ENCODE measurements at places on chromosomes 12 and 14.

- no peak for DNase-seq
Observed at GRCh38 chr12:76863005-76863670, 15.7 kb downstream of the CSRP2 start.

DNA sequence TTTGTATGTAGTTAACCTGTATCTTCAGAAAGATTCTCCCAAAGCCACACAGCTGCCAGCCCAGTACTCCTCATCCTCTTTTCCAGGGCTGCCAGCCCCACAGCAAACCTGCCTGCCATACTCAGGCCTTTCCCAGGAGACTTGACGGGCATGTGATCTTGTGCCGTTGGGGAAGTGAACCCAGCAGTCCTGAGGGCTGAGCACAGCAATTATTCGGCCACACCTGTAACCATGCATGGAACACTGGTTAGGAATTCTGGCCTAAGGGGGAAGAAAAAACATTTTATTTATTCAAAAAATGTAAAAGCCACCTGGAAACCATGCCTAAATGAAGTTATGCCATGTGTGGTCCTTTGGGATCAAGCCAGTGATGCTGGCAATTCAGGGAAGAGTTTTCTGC lies 145.3 kb downstream of the GRIN2B start:
- DNase-seq: no peak

DNA sequence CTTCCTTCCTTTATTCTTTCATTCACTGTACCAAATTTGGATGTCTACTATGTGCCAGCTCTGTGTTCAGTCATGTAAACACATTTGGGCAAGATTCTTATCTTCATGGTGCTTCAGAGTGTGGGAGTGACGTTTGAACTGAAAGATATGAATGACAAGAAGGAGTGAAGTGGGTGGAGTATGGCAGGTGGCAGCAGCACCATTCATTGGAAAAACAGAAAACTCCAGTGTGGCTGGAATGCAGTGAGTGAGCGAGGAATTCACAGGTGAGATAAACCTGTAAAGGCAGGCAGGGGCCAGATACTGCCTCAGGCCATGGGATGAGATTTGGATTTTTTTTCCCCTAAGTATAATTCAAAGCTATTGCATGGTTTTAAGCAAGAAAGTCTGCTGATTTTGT lies 140.7 kb upstream of the CCDC198 start:
- DNase-seq: no peak

DNA sequence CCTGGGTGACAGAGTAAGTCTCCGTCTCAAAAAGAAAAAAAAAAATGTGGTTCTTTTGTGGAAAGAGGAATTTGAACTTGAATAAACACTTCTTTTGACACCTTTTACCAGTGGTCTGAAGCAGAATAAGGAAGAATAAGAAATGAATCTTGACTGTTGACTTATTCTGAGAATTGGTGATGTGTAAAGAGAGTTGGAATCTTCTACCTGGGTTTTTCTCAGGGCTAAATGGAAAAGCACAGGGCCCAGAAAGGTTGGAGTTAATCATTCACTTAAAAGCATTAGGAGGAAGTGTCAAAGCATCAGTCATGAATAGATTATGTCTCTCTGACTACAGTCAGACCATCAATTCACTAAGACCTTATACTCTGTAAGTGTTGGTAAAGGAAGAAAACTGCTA lies 13.9 kb downstream of the PNMA1 start:
- DNase-seq: no peak

DNA sequence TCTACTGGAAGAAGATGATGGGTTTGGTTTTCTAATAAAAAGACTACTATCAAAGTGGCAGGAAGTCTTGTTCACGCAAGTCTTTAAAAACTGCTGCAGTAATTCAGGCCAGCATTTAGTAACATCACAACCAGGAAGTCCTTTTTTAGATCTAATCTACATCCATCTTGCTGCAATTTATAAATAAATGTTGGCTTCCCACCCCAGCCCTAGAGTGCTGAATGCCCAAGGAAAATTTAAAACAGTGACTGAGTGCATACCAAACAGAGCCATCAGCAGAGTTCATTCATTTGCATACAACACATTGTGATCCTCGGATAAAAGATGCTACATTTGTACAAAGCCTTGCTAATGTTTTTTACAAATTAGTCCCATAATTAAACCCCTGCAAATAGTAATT lies 72.1 kb downstream of the PHLDA1 start:
- DNase-seq: peak; percentile 28

DNA sequence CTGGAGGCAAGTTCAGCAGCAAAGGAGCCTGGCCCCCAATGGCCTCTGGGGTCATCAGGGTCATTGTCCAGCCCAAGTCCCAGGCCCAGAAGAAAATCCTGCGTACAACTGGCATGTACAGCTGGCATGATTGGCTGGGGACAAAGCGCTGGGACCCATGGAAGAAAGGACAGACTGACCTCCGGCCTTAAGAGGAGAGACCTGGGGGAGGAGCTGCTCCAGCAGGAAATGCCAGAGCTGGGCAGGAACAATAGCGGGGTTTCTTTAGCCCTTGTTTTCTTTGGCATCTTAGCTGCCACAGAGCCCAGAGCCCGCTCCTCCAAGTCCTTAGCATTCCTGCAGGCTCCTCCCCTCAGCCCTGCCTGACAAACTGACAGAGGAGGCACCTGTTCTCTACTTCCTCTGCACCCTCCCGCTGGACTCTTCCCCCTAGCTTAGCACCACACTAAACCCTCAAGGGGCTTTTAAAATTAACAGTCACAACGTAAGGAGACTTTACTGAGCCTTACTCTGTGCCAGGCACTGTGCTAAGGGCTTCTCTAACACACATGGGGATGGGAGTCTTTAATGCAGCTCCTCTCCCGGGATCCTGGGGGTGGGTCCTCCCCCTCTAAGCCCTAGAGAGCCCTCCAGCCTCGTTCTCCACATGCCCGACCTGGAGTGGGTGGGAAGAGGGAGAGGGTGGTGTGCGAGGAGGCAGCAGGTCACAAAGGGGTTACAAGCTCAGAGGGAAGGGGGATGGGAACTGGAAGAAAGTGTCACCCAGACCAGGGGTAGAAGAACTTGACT lies 1.8 kb upstream of the AQP5 start:
- DNase-seq: no peak

GRCh38 chr14:69615121-69615495 lies 3.7 kb downstream of the SUSD6 start:
- DNase-seq: no peak

- no peak for DNase-seq
Observed at GRCh38 chr14:54368291-54368690, 28.5 kb upstream of the CDKN3 start.
